ENCODE measurements at places on chromosomes 12 and 14.

DNA sequence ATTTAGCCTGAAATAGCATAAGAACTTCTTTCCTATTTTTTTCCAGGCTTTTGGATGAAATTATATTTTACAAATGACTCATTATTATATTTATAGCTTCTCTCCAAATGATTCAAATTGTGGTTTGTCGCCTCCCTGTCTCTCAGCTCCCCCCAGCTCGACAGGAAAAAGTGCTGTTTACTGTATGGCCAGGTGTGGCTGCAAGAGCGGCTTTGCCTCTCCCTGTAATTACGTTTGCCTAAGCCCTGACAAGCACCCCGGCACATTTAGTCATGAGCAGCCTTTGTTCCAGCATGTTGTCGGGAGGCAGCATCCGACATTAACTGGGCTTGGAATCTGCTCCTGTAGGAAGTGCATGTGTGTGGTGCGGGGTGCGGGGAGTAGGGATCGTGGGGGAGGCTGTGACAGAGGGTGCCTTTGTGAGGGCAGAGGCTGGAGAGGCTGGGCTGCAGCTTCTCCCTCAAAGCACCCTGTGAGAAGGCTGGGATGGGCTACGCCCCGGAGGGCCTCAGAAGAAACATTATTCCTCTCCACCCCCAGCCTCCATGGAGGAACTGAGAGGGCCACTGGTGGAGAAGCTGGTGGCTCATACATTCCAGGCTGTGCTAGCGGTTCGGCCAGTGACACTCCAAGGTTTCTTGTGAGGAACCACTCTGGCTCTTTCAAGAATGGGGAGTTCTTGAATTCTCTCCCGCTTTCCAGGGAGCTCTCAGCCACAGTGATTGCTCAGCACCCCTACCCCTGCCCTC is 42.1 kb upstream of the CTDSP2 start:
- no peak for DNase-seq

- DNase-seq = no peak
These were observed 126.9 kb upstream of the FKBP4 start for GRCh38 chr12:2667716-2668440.

GRCh38 chr12:25675808-25676207 is 122.7 kb upstream of the LMNTD1 start:
- DNase-seq = no peak

GRCh38 chr14:77681196-77682157 is 26.3 kb downstream of the ALKBH1 start:
- DNase-seq = no peak

Measured in stimulated activated CD4-positive, alpha-beta T cell treated with anti-CD3 and anti-CD28 coated beads, TNF-alpha, amount 100 ng/mL, for 1 hour (primary cell).